ENCODE measurements at places on chromosomes 2 and 18.

DNA sequence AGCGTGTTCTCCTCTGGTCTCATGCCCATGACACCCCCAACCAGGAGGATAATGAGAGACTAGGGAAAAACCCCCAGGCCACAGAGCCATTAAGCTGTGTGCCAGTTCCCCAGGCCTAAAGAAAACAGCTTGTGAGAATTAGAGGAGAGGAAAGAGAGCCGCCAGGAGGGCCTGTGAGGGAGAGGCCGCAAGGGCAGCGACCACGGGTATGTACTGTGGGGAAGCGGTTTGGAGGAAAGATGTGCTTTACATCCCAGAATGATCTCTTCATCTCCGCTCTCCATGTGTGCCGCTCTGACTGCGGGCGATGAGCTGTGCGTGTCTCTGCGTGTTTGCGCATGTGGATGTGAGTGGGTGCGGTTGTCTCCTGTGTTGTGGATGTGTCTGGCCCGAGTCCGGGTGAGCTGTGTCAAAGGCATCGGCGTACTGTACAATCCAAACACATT lies 82.9 kb downstream of the DYSF start:
- DNase-seq = no peak

DNA sequence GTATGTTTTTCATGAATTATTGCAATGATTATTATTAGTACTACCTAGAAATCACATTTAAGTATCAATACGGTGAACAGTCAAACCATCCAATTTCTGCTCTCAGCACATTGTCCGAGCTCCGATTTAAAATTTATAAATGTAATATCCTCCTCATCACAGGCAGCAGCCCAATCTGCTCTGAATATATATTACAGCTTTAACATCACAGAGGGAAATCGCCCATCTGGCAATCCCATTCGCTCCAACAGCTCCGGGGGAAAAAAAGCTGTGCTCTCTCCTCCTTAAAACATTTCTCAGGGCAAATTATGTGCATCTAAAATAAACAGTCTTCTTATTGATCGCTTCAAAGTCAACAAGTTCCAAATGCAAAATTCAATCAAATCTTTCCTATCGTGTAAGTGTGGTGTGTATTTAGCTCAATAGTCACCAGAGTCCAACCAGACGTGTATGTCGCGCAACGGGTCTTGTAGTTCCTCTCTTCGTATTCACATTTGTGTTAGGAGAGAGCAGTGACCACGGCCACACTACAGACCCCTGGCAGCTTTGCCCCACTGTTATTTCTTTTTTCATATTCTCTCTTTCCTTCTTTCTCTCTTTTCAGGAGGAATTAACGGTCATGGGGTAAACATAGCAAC lies 2.4 kb downstream of the FIGN start:
- DNase-seq = peak; percentile 42

- DNase-seq = no peak
These were observed 50.6 kb downstream of the CHRNA1 start for GRCh38 chr2:174713686-174714085.

GRCh38 chr2:67652679-67653078 lies 255.5 kb downstream of the ETAA1 start:
- no peak for DNase-seq

GRCh38 chr2:216319771-216320170 lies 52.5 kb downstream of the MARCHF4 start:
- DNase-seq = no peak

GRCh38 chr2:15594291-15595256 lies 2.9 kb downstream of the DDX1 start:
- no peak for DNase-seq

DNA sequence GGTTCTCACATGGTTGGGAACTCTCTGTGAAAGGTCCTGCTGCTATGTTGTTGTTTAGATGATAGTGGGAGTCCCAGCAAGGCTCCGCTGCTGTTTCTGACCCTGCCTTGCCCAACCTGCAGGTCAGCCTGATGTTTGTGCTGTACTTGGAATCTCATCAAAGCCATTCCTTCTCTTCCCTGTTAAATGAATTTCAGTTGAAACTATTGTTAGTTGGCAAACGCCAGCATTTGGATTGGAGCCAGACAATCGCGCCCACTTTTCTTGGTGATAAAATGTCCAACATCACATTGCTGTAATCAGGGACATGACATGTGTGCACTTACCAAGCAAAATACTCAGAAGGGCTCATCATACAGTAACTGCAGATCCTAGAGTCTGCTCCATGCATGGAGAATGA lies 12.8 kb upstream of the TWSG1 start:
- no peak for DNase-seq

DNA sequence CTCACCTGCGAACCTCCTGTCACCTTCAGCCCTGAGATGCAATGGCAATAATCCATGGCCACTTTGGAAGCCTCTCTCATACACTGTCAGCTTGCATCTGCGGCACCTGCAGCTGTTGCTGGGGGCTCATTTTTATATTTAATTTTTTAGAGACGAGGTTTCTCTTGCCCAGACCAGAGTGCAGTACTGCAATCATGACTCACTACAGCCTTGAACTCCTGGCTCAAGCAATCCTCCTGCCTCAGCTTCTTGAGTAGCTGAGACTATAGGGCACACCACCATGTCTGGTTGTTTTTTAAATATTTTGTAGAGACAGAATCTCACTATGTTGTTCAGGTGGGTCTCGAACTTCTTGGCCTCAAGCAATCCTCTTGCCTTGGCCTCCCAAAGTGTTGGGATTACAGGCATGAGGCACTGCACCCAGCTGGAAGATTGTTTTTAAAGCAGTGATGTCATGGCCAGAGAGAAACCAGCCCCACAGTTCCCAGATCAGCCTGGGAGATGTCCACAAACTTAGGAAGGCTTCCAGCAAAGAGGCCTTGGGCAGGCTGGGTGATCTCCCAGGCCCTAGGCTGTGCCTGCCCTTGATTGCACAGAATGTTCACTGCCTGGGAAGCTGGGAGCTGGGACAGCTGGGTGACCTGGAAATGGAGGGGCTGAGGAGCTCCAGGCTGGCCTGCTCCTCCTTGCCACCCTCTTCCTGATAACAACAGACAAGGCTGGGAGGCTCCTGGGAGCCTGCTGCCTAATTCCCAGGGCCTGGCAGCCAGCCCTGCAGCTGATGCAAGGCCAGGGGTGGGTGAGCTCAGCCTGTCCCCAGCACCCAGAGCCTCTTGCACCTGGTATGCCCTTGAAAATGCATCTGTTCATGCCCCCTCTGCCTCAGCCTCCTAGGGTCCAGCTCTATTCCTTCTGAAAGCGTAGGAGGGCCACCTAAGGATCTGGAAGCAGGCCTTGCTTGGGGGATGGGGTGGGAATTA lies 27.1 kb downstream of the SH2D6 start:
- no peak for DNase-seq

DNA sequence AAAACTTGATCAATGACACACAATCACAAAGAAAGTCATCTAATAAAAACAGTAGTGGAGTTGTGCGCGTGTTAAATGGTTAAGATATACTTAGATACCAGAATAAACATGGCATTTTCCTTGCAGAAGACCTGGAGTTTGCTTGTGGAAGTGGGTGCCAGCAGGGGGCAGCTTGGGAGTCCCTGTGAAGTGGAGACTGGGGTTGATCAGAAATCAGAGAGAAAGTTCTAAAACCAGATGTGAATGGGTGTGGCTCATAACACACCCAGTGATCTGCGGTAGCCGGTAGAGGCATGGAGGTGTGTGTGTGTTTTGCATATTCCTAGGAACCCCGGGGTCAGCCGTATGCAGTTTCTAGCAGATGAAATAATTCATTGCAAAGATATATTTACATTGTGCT lies 300.1 kb upstream of the TRIB2 start:
- no peak for DNase-seq

- DNase-seq = no peak
These were observed 73.0 kb upstream of the GRB14 start for GRCh38 chr2:164694275-164694695.

GRCh38 chr2:3449936-3450335 lies 69.4 kb downstream of the ADI1 start:
- DNase-seq = no peak

GRCh38 chr2:96526101-96526591 lies 10.4 kb upstream of the ARID5A start:
- no peak for DNase-seq

DNA sequence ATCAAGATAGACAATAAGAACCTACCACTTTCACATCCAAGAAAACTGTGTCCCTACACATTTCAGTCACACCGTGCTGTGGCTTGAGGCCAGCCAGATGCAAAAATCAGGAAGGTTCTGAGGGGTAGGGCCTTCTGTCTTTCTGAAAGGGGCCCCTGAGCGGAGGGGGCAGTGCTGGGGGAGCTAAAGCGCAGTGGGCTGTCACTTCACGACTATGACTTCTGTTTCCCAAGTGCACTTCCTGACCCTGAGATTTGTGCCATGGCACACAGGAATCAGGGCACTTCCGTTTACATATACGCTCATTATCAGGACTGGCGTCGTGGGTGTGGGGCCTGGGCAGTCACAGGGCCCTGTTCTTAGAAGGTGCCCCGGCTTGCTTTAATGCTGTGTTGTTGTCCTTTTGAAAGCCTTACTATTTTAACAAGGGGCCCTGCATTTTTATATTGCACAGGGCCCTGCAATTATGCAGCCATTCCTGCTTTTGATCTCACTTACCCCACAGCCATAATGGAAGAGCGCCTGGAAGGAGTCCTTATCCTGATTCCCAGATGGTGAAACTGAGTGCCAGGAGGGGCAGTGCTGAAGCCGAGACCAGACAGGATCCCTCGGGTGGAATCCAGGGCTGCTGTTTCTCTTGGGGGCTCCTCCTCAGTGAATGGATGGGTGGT lies 620 bp downstream of the NGEF start:
- no peak for DNase-seq

DNA sequence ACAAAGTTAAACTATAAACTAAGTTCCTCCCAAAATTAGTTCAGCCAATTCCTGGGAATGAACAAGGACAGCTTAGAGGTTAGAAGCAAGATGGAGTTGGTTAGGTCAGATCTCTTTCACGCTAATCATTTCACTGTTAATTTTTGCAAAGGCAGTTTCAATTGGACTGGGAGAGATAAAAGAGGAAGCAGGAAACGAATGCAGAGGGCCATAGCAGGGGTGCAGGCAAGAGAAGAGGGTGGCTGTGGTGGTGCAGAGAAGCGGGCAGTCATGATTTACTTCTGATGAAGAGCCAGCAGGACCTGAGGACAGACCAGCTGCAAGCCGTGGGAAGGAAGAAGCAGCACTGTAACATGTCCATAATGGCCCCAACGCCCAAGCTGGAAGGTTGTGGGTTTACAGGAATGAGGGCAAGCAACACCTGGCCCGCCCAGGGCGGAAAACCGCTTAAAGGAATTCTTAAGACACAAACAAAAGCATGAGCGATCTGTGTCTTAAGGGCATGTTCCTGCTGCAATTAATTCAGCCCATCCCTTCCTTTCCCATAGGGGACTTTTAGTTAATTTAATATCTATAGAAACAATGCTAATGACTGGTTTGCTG lies 4.1 kb upstream of the RMP24 start:
- DNase-seq = no peak

- no peak for DNase-seq
These were observed at the start of gene MGAT5 for GRCh38 chr2:134253804-134254203. MGAT5 (plus strand) TSS chr2:134254072; CDS start chr2:134254404, 332 bp downstream.

- peak; percentile 76 for DNase-seq
These were observed 46.8 kb upstream of the BIN1 start for GRCh38 chr2:127153691-127154158.

DNA sequence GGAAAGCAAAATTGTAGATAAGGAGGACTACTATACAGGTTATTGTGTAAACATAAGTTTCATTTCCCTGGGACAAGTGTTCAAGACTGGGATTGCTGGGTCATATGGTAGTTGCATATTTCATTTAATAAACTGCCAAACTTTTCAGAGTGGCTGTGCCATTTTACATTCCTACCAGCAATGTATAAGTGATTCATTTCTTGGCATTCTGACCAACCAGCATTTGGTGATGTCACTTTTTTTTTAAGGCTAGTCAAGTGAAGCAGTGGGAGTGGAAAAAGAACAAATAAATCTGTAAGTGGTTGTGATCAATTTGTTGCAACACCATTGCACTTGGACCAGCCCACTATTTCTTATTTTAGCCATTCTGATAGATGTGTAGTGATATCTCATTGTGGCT lies 5.2 kb upstream of the CHCHD5 start:
- DNase-seq = no peak

Measured in midbrain (tissue), 1 donor.